ENCODE measurements at places on chromosomes 6 and 20. TPM values are rescaled to one million over a fixed set of nuclear protein-coding genes. Genes with fewer than 3 reads are reported as not detected.

The SAPCD1 gene
- total RNA-seq, result 4.9 TPM

The IL17F gene
- total RNA-seq, result not detected

The BMP2 gene
- total RNA-seq, result 6.1 TPM

The DZANK1 gene
- total RNA-seq, result 3.5 TPM

The TBXT gene
- not detected for total RNA-seq

The TULP4 gene
- 86.1 TPM for total RNA-seq

The PPIL6 gene
- 7.1 TPM for total RNA-seq

The DEFB114 gene
- not detected for total RNA-seq

The COL9A1 gene
- 1.6 TPM for total RNA-seq

The FGD2 gene
- total RNA-seq, result 19.7 TPM

The SSTR4 gene
- total RNA-seq, result not detected

The KCNK5 gene
- total RNA-seq, result 15.6 TPM

The TNXB gene
- 423 TPM for total RNA-seq

The OR2B6 gene
- total RNA-seq, result not detected

The BYSL gene
- total RNA-seq, result 16.0 TPM

The RPS21 gene
- total RNA-seq, result 986 TPM

The SRMS gene
- total RNA-seq, result not detected

The MEP1A gene
- total RNA-seq, result not detected

The PI3 gene
- total RNA-seq, result 1.8 TPM

The CNR1 gene
- 3.5 TPM for total RNA-seq

The WFDC12 gene
- total RNA-seq, result not detected

The PXDC1 gene
- 48.3 TPM for total RNA-seq

The VIP gene
- 1.9 TPM for total RNA-seq

The OVOL2 gene
- total RNA-seq, result not detected

The KCNQ5 gene
- total RNA-seq, result 0.49 TPM

The BPI gene
- total RNA-seq, result 2.3 TPM

The TMEM74B gene
- 7.1 TPM for total RNA-seq

The MMP24 gene
- total RNA-seq, result 0.49 TPM

The MAP7 gene
- total RNA-seq, result 1.2 TPM

The ZBTB46 gene
- total RNA-seq, result 30.2 TPM

The HLA-DQB1 gene
- 25.5 TPM for total RNA-seq

The BPIFB2 gene
- not detected for total RNA-seq

The HCRTR2 gene
- not detected for total RNA-seq

The BCAS1 gene
- 117 TPM for total RNA-seq

The GNAS-AS1 gene
- total RNA-seq, result 1.5 TPM

The GPRC6A gene
- total RNA-seq, result not detected

The MANEA gene
- total RNA-seq, result 11.7 TPM

The DLL1 gene
- total RNA-seq, result 15.4 TPM

The HINT3 gene
- 25.0 TPM for total RNA-seq

The PNPLA1 gene
- total RNA-seq, result 0.22 TPM

The RIPOR2 gene
- total RNA-seq, result 17.0 TPM

The OPRM1 gene
- not detected for total RNA-seq

The PRKN gene
- 15.9 TPM for total RNA-seq

The ULBP3 gene
- 2.9 TPM for total RNA-seq

The TCF19 gene
- 5.9 TPM for total RNA-seq

The RSPH9 gene
- total RNA-seq, result 0.49 TPM

The PSMB9 gene
- total RNA-seq, result 41.1 TPM

The SCGN gene
- total RNA-seq, result not detected

The SUMO4 gene
- 7.1 TPM for total RNA-seq

The CALHM5 gene
- 5.3 TPM for total RNA-seq

The TCP11 gene
- total RNA-seq, result not detected

The CDH4 gene
- total RNA-seq, result 2.2 TPM

The RAET1G gene
- 0.53 TPM for total RNA-seq

The CEBPB gene
- total RNA-seq, result 113 TPM
